Activated naive CD4-positive, alpha-beta T cell treated with anti-CD3 and anti-CD28 coated beads, Interleukin-2, amount 50 U/mL, for 72 hours (primary cell): ENCODE measurements at places on chromosomes 5 and 9.

- no peak for DNase-seq
Measured at GRCh38 chr5:133959643-133960042, 8.8 kb downstream of the C5orf15 start.

DNA sequence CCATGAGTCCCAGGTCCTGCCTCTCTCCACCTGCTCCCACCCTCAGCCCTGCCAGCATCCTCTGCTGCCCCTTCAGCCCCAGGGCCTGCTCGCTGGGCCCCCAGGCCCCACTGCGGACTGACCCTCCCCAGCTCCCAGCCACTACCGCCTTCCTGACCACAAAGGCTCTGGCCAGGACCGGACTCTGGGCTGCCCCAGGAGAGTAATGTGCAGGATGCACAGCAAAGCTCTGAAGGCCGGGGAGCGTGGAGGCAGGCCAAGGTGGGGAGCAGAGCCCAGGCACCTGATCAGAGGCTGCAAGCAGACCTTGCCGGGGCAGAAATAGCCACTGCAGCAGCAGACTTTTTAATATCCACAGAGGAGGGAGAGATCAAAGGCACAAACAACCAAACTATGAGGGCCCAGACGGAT, 27.9 kb downstream of the IPPK start:
- DNase-seq, result no peak

DNA sequence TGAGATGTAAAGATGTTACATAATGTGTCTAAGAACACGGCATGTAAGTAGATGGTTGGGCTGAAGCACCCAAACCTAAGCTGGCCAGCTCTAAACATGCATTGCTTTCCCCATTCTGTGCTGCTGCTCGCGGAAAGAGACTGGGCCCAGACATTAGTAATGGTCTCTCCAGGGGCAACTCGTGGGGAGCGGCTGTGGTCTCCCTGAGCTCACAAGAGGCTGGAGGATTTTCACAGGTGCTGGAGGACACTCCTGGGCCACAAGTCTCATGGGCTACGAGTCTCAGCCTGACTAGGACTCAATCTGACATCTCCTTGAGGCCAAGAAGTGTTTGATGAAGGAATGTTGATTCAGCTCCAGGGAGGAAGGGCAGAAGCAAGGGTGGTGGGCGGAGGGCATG, 92.7 kb upstream of the PTCH1 start:
- no peak for DNase-seq

- DNase-seq, result peak; percentile 7
Measured at GRCh38 chr9:117825609-117826347, 121.6 kb downstream of the TLR4 start.

DNA sequence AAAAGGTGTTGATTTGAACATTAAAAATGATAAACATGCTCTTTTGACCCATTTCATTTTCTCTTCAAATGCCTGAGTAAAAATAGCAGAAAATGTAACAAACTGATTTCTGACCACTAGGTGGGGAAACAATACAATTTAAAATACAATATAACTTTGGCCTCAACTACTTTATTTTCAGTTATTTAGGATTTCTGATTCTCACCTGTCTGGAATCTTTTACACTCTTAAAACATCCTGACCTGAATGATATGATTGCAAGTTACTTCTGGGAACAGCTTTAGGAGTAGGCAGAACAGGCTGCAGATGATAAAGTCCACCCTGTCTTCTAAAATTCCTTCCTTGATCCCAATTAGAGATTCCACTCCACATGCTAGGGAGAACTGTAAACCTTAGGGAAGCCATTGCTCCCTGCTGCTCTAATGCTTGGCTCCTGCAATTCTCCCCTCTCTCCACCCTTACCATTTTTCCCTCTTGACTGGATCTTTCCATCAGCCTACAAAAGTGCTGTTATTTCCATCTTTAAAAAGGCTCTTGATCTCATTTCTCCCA, 70.3 kb downstream of the FYB1 start:
- no peak for DNase-seq

DNA sequence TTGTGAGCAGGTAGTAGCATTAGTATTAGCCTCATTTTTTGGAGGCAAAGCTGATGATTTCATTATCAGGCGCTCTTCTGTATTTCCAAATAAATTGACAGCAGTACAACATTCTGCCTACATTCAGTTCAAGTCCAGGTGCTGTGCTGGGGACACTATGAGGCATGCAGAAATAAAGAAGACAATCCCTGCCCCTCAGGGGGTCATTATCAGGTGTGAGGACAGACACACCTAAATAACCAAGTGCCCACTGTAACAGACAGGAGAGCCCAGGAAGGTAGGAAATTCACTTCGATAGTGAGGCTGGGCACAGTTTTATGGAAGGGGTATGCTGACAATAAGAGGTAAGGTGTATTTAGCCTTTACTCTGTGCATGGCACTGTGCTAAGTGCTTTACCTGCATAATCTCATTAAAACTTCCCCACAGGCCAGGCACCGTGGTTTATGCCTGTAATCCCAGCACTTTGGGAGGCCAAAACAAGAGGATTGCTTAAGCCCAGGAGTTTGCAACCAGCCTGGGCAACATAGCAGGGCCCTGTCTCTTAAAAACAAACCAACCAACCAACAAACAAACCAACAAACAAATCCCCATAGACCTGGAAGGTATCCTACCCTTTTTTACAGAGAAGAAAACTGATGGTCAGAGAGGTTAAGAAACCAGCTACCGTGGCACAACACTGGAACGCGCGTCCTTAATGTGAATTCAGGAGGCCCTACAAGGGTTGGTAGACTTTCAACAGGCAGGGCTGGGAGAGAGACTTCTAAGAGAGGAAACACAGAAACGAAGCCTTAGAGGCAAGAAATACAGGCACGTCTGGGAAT, 17.5 kb upstream of the GPX3 start:
- no peak for DNase-seq

DNA sequence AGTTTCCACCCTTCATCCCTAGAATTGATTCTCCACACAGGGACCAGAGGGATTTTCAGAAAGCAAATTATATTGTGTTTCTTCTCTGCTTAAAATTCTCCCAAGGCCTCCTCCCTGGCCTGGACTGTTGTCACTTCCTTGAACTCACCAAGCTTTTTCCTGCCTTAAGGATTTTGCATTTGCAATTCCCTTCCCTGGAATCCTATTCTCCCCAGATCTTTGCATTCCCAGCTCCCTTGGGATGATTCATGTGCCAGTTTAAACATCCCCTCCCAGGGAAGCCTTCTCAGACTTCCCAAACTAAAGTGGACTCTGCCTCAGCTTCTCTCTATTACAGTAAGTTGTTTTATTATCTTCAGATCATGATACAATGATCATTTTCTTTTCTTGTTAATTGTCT, 35.2 kb upstream of the PDE8B start:
- no peak for DNase-seq

GRCh38 chr9:137759649-137760321, 117.8 kb upstream of the CACNA1B start:
- DNase-seq, result no peak

DNA sequence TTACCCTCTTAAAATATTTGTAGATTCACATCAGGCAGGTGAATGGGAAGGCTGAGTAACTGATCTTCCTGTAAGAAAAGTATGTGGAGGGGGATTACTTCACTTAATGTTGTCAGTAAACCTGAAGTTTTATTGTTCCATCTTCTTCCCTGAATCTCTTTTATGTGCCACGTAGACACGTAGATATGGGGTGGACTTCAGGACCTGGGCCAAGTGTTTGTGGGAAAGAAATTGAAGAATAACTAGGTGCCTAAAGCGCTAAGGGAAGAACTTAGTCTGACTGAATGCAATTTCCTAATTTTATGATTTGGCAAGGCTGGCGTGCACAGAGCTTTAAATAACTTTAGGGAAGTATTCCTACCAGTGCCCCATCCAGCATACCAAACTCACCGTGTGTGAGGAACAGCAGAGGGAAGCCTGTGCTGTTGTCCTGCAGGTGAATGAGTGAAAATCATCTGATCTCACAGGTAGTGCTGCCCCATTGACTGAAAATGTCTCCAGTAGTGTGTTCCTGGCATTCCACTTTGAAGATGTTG, 323.4 kb downstream of the KDM4C start:
- no peak for DNase-seq

- DNase-seq, result no peak
Measured at GRCh38 chr5:112161392-112161748, 257.7 kb downstream of the EPB41L4A start.

GRCh38 chr5:15260356-15261268, 239.4 kb upstream of the FBXL7 start:
- no peak for DNase-seq

- no peak for DNase-seq
Measured at GRCh38 chr5:115661101-115661500, 35.3 kb upstream of the TMED7 start.

DNA sequence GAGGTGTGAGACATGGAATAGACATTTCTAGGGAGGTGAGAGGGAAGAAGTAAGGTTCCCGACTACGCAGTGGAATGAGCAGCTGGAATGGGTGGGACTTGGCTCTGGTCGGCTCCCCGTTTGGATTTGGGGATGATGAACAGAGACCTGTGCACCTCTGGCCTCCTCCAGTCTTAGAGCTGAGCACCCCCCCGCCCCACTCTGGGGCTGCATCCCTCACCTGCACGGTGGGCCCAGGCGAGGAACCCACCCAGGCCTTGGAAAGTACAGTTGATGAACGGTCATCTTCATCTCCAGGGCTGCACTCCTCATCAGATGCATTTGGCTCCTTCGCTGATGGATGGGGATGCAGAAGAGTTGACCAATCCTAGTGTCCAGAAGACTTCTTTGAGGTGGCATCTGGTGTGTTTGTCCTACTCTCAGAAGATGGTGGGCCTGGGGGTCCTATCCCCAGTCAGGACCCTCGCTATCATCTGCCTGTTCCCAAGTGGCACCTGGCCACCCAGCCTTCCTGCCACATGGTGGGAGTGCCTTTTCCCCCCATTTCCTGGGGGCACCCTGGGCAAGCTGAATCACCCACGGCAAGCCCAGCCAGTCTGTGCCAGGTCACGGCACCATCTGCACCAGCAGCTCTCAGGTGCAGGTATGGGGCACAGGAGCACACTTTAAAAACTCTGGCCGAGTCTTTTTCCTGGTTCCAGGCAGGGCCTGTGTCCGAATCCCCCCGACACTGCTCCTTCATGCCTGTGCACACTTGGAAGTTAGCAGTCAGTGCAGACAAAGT, 70.5 kb downstream of the GTF3C4 start:
- DNase-seq, result no peak

DNA sequence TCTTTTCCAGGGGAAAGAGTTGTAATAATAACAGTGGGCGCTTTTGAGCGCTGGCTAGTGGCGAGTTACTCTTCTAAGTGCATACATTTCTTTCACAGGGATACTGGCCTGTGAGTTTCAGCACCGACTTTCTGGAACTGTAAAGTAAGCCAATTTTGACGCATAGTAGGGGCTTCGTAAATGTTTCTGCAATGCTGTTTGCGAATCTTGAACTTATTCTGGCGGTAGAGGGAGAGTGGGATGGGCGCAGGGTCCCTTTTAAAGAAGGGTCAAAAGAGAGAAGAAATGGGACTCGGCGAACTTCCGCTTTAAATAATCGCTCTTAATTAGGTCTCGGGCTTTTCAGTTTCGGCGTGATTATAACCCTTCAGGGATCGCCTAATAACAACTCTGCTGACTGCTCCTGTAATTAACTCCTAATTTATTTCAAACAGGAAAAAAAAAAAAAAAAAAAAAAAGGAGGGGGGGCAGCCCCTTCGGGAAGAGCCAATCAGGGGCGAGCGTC, 351 bp upstream of the MSX2 start:
- no peak for DNase-seq

DNA sequence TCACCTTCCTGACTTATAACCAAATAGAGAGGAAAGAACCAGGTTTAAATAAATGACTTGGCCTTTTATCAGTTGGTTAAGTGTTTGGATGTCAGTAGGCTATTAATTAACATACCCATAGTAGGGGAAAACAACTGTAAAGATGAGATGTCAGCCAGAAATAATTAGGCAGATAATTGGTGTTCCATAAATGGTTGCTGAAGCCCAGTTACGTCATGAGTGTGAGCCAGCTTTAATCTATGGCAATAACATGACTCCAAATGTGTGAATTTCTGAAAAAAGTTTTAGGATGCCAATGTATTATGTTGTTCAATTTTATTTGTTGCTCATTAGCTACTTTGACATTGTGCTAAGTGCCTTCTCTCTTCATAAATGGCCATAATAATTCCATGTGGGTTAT, 180.5 kb downstream of the FBXL7 start:
- no peak for DNase-seq

DNA sequence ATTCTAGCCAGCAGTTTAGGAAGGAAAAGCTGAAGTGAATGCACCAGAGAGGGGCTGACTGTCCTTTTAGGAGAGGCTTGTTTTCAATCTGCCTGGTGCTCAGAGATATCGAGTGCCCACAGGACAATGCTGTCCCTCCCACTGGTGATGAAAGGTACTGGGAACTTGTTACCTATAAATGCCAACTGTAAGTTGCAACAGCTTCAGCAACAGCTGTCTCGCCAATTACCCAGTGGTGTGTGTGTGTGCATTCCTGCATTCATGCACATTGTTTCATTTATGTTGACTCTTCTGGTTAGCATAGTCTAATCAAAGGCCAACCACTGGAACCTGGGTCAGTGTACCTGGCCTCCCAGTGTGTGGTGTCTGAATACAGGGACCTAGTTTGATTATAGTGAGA, 161.1 kb downstream of the CSNK1G3 start:
- no peak for DNase-seq

- peak; percentile 63 for DNase-seq
Measured at GRCh38 chr5:157252711-157253465, 13.0 kb upstream of the CYFIP2 start.

GRCh38 chr5:149172261-149172660, 31.0 kb downstream of the ABLIM3 start:
- DNase-seq, result no peak

DNA sequence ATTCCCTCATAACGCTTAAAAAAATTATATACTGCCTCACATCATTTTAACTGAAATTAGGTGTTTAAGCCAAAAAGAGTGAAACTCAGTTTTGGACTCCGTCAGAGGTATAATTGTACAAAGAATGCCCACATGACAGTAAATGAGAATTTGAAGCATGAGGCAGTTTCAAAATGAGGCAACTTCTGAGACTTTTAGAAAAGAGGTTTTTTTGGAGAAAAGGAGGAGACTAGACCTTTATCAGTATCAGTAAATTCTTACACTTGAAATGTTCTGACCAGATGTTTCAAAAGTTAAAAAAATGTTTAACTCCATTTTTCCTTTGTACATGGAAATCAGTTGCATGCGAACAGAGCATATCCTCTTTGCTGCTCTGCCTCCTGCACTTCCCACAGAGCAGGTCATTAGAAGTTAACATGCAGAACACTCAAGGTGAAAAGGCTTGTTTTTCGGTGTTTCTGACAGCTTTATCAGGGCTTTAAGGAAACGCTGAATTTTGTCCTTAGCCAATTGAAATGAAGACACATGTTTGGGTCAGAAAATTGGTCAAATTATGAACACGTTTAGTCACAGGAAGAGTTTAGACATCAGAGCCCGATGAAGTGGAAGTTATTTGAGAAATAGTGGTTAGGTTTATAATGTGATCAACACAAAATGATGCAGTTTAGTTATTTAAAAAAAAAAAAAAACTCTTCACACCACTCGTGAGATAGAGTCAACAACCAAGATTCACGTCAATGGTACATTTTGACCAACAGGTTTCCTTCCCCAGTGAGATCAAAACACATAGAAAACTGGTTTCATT, 59.5 kb downstream of the PIK3R1 start:
- DNase-seq, result no peak
